ENCODE measurements at places on chromosomes 1 and 21. TPM values are rescaled to one million over a fixed set of nuclear protein-coding genes. Genes with fewer than 3 reads are reported as not detected.

GRCh38 chr1:30778154-30778978 is 20.8 kb upstream of the LAPTM5 start:
- DNase-seq, result no peak

Gene RLF
- total RNA-seq, result 21.6 TPM

DNA sequence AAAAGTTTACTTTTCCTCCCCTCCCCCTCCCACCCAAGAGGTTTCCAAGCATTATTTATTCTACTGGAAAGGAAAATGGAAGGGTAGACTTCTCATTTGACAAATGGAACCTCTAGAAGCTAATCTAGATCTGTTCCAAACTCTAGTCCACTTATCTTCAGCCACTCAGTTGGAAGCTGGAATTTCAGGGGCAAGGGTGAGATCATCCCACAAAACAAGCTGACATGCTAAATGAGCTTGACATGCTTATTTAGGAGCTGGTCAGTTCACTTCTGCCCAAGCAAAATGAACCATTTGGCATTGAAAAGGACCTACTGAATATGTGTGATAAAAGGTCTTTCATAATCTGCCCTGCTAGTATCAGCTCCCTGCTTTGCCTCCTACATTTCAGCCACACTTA is 5.0 kb downstream of the LRRC41 start:
- DNase-seq, result no peak

- DNase-seq, result peak; percentile 79
Observed at GRCh38 chr21:45136927-45137611, 62.7 kb downstream of the ADARB1 start.

DNA sequence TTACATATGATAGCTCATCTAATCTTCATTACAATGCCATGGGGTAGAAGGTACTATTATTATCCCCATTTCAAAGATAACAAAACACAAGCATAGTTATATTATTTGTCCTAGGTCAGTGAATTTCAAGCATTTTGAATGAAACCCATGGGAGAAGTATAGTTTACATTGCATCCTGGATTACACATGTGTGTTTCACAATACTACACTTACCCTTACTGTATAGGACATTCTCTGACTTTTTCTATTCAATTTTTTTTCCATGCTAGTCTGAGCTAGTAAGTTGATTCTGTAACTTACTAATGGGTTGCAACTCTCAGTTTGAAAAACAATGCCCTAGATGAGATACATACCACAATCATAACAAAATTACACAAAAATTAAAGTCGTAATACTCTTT is 8.7 kb upstream of the GPX7 start:
- no peak for DNase-seq

- DNase-seq, result no peak
Observed at GRCh38 chr1:19255288-19255687, 3.7 kb downstream of the MRTO4 start.

DNA sequence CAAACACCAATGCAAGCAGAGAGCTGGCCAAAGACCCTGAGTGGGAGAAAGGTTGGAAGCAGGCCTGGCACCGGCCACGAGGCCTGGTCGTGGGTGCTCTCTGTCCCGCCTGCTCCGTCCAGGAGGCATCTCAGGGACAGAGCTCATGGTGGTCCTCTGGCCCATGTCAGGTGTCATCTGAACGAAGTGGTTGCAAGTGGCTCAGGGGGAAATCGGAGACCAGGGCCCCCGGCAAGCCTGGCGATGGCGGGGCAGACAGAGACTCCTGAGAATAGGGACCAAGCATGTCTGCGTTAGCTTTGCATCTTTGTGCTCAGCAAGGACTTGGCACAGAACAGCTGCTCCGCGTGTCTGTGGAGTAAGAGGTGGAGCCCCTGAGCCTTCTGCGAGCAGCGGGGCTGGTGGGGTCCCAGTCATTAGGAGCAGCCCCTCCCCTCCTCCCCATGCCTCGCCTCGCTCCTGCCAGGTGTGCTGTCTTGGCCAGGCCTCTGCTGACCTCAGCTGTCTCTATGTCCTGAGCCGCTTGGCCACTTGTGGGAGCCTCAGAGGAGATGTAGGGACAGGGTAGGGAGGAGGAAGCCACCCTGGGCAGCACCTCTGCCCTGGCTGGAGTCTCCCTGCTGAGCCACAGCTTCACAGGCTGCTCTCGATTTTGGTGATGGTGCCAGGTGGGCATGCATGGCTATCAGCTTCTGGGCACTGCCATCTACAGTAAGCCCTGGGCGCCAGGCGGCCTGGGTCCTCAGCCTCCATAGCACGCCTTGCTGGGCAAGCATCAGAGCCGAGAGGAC is 362.9 kb upstream of the VAMP3 start:
- no peak for DNase-seq

DNA sequence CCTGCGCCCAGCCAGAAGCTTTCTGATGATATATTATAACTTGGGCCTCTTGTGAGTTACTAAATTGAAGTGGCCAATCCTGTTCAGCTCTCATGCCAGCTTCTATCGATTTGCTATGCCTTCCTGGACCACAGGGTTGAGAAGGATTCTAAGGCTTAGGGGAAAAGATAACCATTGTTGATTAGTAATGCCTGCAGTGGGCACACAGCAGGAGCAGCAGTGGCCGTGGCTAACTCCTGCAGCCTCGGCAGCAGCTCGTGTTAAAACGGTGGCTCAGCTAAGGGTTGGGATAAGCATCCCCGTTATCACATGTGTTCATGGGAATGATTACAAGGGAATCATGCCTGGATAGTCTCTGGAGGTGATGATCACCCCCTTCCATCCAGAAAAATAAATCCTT is 20.5 kb upstream of the KCNE2 start:
- no peak for DNase-seq

DNA sequence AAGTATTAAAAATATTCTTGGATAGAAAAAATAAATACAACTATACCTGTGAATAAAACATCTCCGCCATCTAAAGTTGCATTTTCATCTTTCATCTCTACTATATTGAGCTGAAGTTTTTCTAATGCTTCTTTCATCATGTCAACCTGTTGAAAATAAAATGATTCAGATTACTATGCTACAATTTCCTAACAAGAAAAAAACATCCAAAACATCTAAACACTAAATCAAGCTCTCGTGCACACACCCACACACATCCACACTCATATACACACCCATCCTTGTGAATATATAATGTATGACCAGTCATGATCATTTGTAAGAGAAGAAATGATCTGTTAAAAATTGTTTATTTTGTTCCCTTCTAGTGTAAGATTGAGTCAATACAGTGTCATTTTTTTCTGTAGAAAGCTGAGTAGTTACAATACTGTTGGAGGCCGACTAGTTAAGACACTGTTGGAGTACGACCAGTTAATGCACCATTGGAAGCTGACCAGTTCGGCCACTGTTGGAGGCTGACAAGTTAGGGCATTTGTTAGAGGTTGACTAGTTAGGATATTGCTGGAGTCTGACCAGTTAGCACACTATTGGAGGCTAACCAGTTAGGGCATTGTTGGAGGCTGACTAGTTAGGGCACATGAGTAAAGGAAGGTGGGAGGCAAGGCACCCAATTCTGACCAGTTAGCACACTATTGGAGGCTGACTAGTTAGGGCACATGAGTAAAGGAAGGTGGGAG is 82.4 kb upstream of the BCL10 start:
- DNase-seq, result no peak

Data from activated CD4-positive, alpha-beta T cell treated with anti-CD3 and anti-CD28 coated beads, Interleukin-2, amount 10 ng/mL, durations not matched to agents 7 days and 5 days (primary cell).